Fibroblast of skin of scalp (primary cell): ENCODE measurements at places on chromosomes 1 and 21.

GRCh38 chr21:28799926-28800325 is 192.8 kb downstream of the LTN1 start:
- no peak for DNase-seq

DNA sequence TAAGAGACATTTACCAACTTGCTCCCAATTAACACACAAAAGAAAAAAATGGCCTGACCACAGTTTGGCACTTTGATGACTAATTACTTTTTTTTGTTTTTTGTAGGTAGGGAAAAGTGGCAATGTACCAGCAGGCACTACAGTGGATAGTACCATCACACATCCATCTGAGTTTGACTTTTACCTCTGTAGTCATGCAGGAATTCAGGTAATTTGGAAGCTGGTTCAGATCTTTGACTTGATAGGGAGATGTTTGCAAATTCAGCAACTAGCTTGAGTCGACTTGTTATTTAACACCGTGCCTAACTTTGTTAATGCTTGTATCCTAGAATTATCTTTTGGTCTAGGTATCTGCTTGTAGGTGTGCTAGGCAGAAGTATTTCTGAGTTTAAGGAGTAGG is 33.0 kb upstream of the AGO1 start:
- DNase-seq = no peak

DNA sequence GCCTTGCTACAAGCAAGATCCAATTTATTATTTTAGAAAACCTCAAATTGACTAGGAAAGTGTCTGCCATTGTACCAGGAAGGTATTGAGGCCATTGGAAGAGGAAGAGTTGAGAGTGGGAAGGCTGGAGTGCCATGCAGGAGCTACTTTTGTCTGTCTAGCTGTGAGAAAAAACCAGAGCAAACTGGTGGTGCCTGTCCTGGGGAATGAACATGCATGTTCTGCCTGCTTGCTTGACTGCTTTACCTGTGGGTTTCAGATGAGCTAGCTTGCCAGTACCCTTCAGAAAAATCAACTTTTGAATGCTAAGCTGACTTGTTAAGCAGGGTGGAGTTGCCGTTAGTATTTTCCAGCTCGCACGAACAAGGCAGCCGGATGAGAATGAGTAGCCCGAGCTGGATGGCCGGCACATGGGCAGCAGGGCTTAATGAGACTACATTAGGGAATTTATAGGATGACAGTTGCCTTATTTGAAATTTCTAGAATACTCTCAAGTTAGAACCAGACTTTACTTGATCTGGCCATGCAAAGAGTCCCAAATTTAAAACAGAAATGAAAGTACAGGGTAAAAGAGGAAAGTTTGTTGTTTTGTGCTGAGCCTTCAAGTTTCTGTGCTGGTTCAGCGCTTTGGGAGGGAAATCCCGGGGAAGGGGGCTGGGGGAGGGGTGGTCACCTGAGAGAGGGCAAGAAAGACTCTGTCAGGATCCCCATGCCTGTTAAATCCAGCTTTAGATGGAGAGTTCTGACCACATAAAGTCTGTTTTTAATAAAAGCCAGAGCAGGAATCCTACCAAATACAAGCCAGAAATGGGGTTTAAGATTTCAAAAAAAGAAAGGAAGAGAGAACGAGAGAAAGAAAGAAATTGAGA is 29.6 kb upstream of the C1orf105 start:
- peak; percentile 68 for DNase-seq

GRCh38 chr1:231699784-231700183 is 73.2 kb downstream of the DISC1 start:
- peak; percentile 15 for DNase-seq

DNA sequence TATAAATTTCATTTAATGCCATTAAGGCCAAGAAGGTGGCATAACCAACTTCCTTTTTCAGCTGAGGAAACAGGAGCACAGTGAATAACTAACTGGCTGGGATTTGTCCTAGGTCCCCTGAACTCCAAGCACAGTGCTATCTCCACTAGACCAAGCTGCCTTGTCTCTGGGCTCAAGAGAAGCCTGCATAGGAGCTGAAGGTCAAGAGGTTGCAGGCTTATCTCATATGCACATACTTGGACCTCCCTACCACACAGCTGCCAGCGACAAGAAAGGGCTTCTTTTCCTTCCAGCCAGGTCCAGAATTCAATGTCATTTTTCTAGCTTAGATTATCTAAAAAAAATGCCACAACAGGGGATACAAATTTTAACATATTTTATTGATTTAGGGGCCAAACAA is 27.1 kb downstream of the AK2 start:
- no peak for DNase-seq

- DNase-seq = no peak
Measured at GRCh38 chr1:57086154-57086553, 120.3 kb upstream of the C8B start.

DNA sequence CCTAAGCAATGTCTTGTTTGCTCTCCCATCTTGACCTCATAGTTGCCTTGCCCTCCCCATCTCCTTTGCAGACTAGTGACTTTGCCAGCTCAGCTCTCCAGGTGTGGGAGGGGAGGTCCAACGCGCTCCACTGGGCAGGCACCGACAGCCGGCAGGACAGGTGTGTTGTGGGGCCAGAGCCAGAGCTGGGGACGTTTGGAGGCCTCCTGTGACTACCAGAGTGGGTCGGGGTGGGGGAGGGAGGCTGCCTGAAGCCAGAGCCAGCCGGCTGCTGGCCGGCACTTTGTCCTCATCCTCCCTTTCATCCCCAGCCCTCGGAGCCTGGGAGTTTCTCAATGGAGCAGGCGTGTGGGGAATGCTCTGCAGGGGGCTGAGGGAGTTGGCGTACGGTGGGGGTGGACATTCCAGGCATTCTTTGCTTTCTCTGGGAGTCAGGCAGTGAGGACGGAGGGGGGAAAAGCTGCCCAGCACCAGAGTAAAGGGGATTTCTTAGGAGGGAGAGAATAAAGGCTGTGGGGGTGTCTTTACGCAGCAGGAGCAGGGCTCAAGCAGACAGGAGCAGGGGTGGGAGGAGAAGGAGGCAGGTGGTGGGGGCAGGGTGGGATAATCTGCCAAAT is 20.2 kb downstream of the NUAK2 start:
- peak; percentile 99 for DNase-seq

DNA sequence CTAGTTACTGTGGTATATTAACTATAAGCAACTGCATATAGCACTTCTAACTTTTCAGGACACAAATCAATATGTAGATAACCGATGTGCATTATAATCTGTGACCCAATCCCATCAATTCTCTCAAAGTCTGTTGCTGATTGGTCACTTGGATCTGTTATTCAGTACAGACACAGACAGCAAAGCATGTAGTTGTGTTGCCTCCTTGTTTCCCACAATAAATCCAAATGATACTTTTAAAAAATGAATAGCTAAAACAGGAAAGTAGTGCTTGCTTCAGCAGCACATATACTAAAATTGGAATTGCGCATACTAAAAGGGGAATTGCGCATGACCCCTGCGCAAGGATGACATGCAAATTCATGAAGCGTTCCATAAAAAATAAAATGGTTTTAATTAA is 28.1 kb downstream of the NDC1 start:
- DNase-seq = no peak

DNA sequence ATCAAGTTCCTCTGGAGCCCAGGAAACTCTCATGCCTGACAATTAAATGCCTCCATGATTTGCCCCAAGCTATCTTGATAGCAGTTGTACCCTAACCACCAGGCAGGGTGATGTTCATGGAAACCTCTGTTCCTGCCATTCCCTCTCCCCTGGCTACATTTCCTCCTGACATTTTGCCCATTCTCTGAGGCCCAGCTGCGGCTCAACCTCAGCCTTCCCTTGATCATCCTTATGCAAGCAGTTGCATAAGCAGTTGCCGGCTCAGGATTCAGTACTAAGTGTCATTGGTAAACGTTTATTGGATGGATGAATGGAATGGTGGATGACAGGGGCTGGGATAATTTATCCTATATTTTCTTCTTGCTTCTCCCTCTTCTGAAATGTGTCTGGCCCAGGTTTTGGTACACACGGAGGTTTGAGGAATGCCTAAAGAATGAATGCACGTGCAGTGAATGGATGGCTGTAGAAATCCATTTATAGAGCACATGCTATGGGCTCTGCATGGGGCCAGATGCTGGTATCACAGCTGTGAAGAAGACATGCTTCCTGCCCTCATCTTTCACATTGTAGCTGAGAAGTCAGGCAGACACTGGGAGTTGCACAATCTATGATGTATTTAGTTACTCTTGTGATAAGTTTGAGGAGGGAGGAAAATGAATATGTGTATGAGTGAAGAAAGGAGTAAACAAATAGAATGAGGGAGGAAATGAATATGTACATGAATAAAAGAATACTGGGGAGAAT is 261.8 kb downstream of the FOXD2 start:
- DNase-seq = peak; percentile 21

DNA sequence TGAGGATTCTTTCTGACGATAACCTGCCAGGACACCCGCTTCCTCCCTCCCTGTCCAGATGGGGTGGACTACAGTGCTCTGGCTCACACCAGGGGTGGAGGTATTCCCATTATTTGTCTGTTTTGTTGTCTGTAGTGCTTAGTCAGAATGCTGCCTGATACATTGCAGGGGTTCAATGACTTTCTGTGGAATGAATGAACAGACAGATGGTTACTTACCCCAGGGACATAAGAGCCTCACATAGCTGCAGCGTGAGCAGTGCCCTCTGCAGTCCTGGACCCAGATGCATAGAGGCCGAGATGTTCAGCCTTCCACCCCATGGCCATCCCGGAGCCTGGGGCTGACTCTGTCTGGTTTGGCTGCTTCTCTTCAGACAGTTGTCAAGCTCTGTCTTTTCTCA is 13.0 kb upstream of the F3 start:
- DNase-seq = no peak

DNA sequence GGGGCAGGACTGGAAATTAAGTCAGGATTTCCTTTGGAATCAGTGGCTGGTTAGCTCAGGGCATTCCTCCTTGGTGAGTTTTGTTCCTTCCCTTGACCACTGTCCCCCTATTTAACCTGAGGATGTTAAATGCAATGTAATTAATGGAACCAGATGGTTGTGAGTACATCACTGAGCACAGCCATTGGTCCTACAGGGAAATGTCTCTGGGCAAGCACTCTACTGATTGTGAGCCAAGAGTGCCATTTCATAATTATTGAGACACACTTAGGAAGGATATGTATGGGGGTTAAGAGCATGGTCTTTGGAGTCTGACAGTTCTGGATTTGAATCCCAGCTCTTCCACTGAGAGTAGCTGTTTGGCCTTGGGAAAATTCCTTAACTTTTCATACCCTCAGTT is 74.4 kb downstream of the SPAG17 start:
- DNase-seq = no peak

DNA sequence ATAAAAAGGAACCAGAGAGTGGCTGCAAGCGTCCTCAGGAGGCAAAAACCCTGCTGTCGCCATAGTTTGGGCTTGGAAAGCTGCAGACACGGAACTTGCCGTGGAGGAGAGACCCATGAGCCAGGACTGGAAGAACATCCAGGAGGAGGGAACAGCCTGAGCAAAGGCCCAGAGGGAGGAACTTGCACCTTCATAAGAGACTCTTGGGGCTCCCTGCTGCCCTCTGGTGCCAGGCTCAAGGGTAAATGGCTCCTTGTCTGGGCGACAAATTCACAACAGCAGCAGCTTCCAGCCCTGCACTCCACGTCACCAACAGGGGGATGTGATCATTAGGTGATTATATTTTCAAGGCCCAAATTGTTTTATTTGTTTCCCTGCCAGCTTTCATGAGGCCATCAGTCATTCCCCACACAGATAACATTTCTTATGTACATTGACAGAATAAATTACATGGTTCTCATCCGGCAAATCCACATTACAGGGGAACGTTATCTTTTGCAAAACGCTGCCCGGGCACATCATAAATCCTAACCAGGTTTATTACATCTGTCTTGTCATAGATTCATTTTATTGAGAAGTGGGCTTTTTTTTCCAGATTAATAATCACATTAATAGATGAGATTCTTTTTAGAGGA is 143.0 kb upstream of the GRIK3 start:
- peak; percentile 18 for DNase-seq
